ENCODE measurements at places on chromosomes 11 and 22. TPM values are rescaled to one million over a fixed set of nuclear protein-coding genes. Genes with fewer than 3 reads are reported as not detected.
A peak's percentile ranks its signal among the peaks of the same experiment; 100 is the strongest.

OR51I1 gene
- total RNA-seq, result not detected

DNA sequence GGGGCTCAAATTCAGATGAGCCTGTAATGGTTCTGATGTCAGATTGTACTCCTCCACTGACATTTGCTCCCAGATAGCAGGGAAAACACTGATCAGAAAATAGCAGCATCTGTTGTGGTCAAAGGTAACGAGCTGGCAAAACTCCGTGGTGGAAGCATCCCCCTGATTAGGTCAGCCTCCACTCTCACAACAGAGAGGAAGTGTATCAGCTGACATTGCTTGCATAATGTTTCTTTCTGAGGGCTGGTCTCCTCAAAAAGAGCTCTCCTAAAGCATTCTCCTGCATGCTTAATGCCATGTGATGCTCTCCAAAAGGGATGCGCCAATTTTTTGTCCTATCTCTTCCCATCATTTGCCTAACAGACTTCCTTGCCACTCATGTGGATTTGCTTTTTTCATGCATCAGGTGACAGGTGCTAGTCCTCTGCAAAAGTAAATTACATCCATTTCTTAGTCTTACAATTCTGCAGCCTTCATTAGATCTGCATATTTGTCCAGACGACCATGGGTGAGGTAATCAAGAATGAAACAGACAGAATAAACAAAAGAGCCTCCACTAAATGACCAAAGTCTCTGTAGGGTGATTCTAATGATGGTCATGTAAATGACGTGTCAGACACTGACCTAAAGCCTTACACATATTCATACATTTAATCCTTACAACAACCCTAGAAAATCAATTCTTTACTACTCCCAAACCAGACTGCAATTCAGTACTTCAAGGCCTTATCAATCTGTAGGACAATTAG, 6.4 kb upstream of the TENM4 start:
- H3K27ac ChIP-seq, result no peak overlapping the region
- no peaks in the 10 kb centered on the region for H3K4me1 ChIP-seq

DNA sequence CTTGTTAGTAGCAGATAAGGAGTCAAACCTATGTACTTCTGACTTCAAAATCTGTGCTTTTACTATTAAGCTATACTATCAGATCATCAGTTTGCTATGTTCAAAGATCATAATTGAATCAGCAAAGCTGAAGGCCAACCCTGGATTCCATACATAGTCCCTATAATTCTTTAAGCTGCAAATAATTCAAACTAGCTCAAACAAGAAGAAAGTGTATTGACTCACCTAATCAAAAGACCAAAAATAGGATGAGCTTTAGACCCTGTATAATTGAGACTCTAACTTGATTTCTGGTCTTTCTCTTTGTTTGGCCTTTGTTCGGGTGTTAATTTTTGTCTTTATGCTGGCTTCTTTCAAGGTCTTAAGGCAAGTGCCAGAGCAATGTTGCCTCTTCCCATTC, 213.7 kb downstream of the CWF19L2 start:
- no peak overlapping the region for H3K27ac ChIP-seq
- no peak for DNase-seq
- no peak overlapping the region for H3K4me3 ChIP-seq
- H3K4me1 ChIP-seq, result no peaks in the 10 kb centered on the region
- no peaks in the 10 kb centered on the region for H3K36me3 ChIP-seq

- DNase-seq, result peak; percentile 66
- H3K4me3 ChIP-seq, result no peak overlapping the region
- H3K27ac ChIP-seq, result no peak overlapping the region
- H3K4me1 ChIP-seq, result peaks cover 9% of the 10 kb centered on the region
- no peaks in the 10 kb centered on the region for H3K27me3 ChIP-seq
Measured at GRCh38 chr11:47099214-47099917, 77.3 kb downstream of the ARFGAP2 start.

- H3K4me1 ChIP-seq, result peaks cover 6% of the 10 kb centered on the region
- H3K36me3 ChIP-seq, result no peaks in the 10 kb centered on the region
- H3K27ac ChIP-seq, result no peak overlapping the region
- no peak overlapping the region for H3K4me3 ChIP-seq
- H3K27me3 ChIP-seq, result peaks cover 12% of the 10 kb centered on the region
- peak; percentile 48 for DNase-seq
Measured at GRCh38 chr11:70186936-70187335, 16.2 kb upstream of the FADD start.

BANF1 gene
- 14.7 TPM for total RNA-seq

MAJIN gene
- total RNA-seq, result not detected

OR2D3 gene
- not detected for total RNA-seq
